ENCODE measurements at places on chromosomes 6 and 20.

- no peak for DNase-seq
These were observed 43.2 kb upstream of the OSTM1 start for GRCh38 chr6:108117427-108118358.

DNA sequence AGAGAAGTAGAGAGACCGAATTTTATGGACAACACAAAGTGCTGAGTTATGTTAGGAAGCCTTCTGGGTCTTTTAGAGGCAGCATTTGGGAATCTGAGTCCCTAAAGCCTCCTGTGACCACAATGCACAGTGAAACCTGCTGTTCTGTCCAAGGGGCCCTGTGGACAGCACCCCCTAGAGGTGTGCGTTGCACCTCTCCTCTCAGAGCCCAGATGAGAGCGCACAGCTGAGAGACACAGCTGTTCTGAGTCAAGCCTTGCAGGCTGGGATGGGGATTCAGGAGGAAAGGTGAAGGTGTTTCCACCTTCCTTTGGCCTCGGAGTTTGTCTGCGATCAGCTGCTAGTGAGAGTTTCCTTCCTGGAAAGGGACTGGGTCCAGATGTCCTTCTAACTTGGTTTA, 13.0 kb downstream of the PCK1 start:
- DNase-seq: no peak

DNA sequence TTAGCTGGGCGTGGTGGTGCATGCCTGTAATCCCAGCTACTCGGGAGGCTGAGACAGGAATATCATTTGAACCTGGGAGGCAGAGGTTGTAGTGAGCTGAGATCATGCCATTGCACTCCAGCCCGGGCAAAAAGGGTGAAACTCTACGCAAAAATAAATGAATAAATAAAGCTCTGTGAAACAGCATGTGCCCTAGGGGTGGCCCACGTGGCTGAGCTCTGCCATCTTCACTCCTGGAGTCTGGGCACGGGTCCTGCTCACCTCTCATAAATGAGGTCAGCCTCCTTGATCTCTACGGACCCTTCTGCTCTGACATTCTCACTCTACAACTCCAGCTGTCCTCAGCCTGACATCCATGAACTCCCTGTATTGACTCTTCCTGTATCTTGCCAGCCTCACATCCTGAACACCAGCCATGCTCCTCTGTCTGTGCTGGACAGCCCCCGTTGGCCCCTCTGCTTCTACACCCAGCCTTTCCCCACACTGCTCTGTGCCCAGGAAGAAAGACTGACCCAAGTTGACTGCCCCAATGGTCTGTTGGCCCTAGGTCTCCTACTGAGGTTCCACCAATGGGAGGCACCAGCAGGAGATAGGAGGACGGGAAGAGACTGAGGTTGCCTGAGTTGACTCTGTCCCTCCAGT, 21.9 kb downstream of the CPNE5 start:
- DNase-seq: no peak

- DNase-seq: no peak
These were observed 41.8 kb downstream of the SSR1 start for GRCh38 chr6:7271205-7271534.

GRCh38 chr6:151269321-151269995, 29.7 kb downstream of the AKAP12 start:
- no peak for DNase-seq

GRCh38 chr6:83696674-83697073, 12.2 kb downstream of the SNAP91 start:
- no peak for DNase-seq

DNA sequence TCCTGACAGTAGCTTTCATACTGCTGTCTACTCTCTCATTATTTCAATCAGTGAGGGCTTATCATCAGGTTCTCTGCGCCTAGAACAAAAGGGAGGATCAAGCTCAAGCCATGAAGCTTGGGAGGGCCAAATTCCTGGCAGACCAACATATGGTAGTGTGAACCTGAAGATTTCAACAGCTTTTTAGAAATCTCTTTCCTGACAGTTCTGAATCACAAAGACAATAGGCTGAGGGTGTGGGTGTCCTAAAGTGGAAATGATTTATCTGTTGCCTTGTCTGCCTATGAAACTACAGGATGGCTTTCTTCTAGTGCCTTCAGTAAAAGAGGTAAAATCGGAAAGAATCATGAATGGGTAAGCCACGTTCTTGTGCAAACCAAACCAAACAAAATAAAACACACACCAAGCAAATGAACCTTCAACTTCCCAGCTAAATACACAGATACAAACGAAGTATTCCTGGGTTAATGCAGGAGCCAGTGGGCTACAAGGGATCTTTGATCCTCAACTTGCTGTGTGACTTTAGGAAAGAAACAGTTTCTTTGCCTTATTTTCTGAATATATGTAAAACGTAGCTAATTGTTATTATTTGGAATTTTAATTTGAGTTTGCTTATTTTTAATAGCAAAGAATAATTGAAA, 2.7 kb upstream of the RHAG start:
- no peak for DNase-seq

GRCh38 chr6:139296927-139297326, 5.1 kb upstream of the TXLNB start:
- DNase-seq: no peak

DNA sequence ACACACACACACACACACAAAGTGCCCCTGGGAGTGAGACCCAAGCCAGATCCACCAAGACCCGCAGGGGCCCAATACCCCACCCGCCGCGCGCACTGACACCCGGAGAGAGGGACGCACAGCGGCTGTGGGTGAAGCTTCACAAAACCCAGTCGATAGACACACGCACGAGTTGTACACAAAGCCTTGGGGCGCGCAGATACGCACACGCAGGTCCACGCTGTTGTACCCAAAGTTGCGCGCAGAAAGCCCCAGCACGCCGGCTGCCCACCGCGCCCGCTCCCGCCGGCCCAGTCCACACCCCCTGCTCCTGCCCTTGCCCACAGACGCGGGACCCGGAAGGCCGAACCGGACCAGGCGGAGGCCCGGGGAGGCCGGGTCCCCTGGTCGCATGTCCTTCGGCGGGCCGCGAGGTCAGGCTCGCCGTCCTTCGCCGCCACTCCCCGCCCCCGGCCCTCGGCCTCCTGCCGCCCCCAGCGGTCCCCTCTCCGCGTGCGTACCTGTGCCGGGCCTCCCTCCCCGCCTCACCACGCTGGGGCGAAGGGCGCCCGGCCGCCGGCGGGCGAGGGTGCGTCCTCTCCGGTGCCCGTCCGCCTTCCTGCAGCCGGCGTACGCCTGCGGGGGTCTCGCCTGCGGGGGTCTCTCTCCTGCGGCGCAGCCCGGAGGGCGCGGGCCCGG, at the start of gene TMEM74B:
TMEM74B (minus strand) TSS at position 344 of the 678 bp plus-strand sequence. CDS start 1,180 bp downstream, outside the sequence.
- DNase-seq: no peak

GRCh38 chr6:7042654-7043545, 64.9 kb upstream of the RREB1 start:
- DNase-seq: no peak

- DNase-seq: no peak
These were observed 21.6 kb upstream of the KIF6 start for GRCh38 chr6:39746795-39747194.

- no peak for DNase-seq
These were observed 268.8 kb upstream of the PRDM1 start for GRCh38 chr6:105817370-105817769.

GRCh38 chr20:50182346-50182745, 8.3 kb upstream of the CEBPB start:
- DNase-seq: no peak

DNA sequence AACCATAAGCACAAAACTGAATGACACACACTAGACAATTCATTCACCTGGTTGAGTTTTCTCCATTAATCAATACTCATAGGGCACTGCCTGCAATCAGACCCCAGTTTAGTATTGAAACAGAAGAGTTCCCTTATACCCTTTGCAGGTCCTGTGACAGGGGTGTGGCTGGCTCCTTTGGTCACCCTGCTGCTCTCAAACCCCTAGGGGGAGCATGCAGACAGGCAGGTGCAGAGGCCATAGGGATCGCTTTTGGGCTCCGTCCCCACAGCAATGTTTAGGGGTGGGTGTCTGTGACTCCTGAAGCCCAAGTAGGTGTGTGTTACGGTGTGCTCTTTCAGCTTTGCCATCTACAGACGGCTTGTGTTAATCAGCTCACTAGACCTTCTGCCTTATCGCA, 210.4 kb downstream of the CENPW start:
- no peak for DNase-seq

DNA sequence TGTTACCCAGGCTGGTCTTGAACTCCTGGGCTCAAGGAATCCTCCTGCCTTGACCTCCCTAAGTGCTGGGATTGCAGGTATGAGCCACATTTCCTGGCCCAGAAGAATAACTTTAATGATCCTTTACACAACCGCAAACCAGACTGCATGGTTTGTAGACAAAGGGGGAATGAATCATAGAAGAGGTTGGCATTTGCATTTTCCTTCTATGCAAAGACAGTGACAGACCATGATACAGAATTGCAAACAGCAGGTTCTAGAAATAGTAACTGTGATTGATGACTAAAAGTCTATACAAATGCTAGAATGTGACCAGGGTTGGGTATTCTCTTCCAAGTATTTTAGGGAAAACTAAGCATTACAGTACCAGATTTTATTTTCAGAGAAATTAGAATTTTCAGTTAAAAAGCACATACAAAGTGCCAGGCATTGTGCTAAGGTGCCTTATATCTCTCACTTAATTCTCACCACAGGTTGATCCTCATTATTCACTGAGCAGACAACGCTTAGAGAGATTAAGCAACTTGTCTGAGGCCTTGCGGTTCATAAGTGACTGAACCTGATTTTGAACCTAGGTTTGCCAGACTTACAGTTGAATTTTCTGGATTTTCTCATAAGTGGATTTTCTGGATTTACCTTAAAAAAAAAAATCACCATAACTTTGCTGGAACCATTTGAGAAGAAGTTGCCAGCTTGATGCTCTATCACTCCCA, 146.6 kb downstream of the ZFAND3 start:
- DNase-seq: no peak

GRCh38 chr20:25659999-25660398, 36.2 kb upstream of the NANP start:
- no peak for DNase-seq

DNA sequence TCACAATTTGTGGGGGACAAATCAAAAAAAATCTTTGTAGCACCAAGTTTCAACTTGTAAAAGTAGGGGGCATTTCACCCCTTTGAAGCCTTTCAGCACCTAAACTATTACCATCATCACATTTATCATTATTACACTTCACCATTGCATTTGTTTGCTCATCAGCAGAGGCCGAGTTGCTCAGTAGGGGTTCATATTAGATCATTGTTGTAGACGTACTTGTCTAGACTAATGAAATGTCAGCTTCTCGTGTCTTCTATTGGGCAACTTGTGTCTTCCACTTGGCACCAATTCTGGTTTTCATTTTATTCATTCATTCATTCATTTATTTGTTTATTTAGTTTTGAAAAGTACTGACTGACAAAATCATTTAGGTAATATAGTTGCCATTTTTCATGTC, 338.3 kb upstream of the KCNQ5 start:
- no peak for DNase-seq

DNA sequence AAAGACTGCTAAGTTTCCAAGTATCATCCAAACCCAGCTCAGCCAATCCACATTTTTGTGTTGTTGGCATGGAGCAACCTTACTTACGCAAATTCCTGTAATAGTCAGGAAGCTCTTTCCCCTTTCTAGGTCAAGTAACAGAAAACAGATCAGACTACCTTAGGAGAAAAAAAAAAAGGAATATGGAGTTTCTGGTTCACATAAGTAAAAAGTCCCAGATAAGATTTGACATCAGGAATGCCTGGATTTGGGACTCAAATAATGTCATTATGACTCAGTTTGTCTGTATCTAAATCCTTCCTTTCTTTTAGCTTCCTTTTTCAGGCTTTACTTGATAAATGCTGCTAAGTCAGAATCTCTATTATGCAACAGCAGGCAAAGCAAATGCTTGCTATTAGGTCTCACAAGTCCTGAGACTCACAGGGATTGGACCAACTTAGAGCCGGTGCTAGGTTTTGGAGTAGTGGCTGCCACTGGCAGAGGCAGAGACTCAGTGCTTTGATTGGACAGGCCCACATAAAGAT, 44.5 kb downstream of the NCOA7 start:
- DNase-seq: no peak

- DNase-seq: no peak
These were observed 19.7 kb downstream of the ZSCAN23 start for GRCh38 chr6:28423546-28423945.

- DNase-seq: no peak
These were observed 165.9 kb downstream of the NRN1 start for GRCh38 chr6:5840734-5841390.

DNA sequence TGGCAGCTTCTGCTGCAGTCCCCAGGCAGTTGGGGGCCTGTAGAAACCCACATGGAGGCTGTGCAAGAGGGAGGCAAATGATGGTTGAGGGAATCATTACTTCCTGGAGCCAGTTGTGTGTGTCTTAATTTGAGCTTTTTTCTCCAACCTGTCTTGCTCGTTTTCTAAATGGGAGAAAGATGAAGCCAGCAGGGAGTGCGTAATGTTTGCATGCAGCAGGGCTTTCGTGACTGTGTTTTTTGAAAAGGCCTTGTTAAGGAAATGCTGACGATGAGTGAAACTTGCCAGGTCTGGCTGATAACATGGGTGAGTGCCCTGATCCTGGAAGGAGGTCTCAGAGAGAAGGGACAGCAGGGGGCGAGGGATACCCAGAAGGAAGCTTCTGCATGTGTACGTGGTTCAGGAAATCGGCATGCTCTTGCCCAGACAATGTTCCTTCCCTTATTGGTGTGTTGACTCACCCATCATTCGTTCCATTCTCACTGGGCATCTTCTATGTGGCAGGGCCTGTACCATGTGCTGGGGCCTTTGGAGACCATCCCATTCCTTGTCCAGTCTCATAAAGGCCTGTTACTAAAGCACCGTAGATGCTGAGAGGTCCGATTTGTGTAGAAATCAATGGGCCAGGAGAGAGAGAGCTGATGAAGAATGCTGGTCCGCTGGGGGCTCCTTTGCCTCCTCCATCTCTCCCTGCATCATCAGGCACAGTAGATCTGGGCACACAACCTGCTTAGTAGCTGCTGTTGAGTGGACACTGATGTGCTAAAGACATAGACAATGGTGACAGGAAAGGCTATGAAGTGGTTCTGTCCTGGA, 27.4 kb downstream of the GLP1R start:
- no peak for DNase-seq

- DNase-seq: no peak
These were observed 28.3 kb downstream of the CDK5RAP1 start for GRCh38 chr20:33372993-33373441.

DNA sequence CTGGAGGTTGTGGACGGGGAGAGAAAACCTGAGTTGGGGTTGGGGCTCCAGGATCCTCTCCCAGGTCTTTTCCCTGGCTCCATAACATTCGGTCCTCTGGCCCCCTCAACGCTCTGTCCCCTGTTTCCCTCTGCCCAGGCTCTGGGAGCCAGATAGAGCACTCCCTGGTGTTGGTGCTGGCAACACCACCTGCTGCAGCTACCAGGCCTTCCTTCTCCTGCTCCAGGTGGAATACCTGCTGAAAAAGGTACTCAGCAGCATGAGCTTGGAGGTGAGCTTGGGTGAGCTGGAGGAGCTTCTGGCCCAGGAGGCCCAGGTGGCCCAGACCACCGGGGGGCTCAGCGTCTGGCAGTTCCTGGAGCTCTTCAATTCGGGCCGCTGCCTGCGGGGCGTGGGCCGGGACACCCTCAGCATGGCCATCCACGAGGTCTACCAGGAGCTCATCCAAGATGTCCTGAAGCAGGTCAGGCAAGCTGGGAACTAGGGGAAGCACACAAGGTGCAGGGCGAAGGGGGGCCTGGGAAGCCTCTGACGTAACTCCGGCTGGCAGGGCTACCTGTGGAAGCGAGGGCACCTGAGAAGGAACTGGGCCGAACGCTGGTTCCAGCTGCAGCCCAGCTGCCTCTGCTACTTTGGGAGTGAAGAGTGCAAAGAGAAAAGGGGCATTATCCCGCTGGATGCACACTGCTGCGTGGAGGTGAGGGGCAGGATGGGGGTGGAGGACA, 14.6 kb downstream of the DEF6 start:
- no peak for DNase-seq

- DNase-seq: no peak
These were observed 48.9 kb downstream of the RNASET2 start for GRCh38 chr6:166907373-166907841.
